ENCODE measurements at places on chromosomes 1 and 21.
A peak's percentile ranks its signal among the peaks of the same experiment; 100 is the strongest.

DNA sequence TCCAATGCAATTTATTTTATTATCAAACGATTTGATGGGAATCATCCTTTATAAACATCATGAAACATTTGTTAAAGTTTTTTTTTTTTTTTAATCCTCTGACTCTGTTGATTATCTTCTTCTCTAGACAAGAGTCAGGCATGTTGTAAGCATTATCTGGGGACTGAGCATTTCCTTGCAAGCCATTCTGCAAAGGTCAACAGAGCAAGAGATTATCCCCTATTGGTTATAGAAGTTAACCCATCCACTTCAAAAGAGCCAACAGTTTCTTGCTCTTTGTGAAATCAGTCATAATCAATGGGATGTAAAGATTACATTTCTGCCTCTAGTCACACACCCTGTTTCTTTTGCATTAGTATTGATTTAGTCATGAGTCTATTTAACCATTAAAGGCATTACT is 368.8 kb upstream of the ADGRL4 start:
- no peak for DNase-seq

DNA sequence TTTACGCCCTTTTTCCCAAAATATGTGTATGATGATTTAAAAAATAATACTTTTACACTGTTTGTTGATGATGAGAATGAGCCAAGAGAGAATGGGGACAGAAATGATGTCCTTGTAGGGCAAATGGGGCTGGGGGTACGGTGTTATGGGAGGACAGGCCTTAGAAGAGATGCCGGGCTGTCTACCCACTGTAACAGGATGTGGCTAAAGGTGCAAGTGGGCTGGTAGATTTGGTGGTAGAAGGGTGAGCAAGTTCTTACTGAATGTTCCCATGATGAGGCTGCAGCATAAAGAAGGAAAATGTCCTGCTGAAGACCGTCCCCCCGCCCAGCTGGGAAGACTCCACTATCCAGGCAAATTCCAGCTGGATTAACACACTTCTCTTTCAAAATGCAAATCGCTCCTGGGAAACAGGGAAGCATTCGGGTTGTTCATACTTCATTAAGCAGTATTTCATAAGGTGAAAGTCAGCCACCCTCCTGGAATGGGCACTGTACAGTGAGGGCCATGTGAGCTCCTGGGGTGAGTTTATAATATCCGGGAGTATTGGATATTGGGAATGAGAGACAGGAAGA is 14.0 kb downstream of the GPA33 start:
- DNase-seq, result no peak

DNA sequence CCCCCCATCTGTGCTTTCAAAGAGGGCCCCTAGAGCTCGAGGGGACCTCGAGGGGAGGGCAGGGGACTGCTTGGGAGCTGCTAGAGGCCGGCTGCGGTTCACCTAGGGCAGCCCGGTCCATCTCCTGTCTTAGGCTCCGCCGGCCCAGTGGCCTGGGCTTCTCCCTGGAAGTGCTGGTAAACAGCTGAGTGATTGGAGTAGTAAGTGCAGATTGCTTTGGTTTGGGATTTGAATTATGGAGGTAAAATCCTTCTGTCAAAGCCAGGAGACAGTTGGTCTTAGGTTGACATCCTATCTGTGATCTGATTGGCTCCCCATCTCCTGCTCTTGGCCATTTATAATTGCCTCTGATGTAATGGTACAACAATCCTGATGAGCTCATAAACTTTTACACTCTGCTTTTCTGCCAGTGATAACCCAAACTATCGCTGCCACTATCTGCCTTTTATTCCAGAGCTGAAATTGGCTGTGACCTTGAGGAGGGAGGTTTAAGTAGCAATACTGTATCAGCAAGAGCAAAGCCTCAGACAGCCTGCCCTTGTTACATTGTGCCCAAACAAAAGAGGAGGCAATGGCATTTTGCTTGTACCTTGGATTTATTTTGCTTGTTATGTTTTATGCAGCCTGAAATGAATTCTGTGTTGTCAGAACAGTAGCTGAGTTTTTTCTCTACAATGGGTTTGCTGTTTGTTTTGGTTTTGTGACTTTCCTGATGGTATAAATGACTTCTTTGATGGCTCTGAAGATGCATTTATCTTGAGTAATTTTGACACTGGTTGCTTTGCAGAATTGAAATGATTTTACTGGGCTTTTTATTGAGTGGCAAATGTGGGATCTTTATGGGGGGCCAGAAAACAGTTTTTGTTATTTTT is 2.4 kb downstream of the ARID1A start:
- no peak for DNase-seq

DNA sequence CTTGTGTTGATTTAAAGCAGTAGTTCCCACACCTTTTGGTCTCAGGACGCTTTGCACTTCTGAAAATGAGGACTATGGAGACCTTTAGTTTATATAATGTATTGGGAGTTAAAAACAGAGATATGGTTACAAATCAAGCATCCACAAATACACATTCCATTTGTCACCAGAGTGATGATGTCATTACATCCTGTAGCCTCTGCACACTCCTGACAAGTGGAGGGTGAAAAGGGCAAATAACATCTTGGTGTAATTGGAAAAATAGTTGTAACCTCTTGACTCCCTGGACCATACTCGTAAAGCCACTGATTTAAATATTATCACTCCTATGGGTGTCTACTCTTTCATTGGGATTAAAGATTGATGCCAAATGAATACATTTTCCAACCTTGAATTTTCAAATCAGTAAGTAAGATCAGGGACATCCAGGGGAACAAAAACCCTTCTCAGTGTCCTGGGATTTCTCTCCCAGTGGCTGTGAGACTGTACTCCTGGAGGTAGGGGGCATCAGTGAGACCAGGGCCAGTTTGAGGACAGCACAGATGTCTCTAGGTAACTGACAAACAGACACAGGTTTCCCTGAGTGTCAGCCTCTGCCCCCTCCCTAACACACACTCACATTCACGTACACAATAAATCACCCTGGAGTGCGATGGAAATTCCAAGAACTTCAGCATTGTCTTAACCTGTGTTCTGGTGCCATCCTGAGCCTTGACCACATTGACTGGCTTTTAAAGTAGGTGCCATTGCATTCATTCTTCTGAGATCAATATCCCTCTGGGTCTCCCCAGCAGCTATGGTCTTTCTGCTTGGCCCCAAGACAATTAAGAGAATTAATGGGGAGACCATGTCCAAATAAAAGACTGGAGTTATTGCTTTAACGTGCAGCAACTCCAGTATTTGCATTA is 63.0 kb downstream of the NR5A2 start:
- DNase-seq, result no peak

GRCh38 chr1:66945316-66945715 is 20.5 kb downstream of the MIER1 start:
- DNase-seq, result no peak

GRCh38 chr1:241706967-241707366 is 54.9 kb downstream of the WDR64 start:
- no peak for DNase-seq

GRCh38 chr1:84969489-84970250 is 27.2 kb downstream of the MCOLN2 start:
- peak; percentile 54 for DNase-seq

DNA sequence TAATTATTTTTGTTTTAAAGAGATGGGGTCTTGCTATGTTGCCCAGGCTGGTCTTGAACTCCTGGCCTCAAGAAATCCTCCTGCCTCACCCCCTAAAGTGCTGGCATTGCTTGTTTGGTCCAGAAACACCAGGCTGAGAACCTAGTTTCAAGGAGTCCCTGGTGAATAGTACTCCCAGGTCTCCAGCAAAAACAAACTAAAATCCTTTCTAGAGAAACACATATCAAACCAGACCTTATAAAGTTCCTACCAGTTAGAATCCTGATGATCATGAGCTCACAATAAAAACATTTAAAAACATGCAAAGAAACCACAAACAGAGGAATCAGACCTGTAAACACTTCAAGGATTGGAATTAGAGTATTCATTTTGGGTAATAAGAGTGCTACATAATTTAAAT is 34.4 kb upstream of the PADI1 start:
- no peak for DNase-seq

GRCh38 chr1:54317084-54317483 is 89.1 kb downstream of the SSBP3 start:
- DNase-seq, result no peak

All from stimulated activated CD8-positive, alpha-beta memory T cell treated with anti-CD3 and anti-CD28 coated beads, Interleukin-15, amount 100 ng/mL, for 48 hours (primary cell).